CD4-positive, alpha-beta T cell treated with Interleukin-1 beta for 1 hour (primary cell): ENCODE measurements at places on chromosomes 11 and 22.

- no peak for DNase-seq
Observed at GRCh38 chr11:7050191-7050590, 29.9 kb downstream of the NLRP14 start.

DNA sequence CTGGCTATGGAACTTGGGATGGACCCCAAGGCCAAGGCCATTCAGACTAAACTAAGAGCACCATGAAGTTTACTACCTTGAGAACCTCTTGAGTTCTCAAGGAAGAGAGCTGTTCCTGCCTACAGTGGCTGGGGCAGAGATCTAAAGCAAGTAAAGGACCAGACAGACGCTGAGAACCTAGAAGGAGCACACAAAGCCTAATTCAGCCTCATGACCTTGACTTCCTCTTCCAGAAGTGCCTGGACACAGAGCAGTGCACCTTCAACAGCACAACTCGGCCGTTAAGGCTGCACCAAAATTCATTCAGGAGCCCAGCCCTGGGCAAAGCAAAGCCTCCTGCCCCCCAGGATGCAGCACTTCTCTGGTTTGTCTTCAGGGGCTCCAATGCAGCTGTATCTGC is 82.9 kb upstream of the AKIP1 start:
- no peak for DNase-seq

DNA sequence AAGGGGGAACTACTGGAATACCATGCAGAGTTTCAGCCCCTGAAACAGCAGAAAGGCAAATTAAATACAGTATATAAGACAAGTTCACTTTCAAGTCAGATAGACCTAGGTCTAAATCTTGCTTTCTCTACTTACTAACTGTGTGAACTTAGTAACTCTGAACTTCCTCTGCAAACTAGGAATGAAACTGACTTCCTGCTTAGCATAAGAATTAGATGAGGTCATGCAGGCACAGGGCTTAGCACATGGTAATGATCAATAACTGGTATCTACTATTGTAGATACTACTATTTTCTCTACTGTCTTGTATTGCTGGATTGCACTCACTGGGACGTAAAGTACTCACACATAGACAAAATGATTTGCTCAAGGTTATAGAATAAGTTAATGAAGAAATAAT is 51.5 kb upstream of the MTNR1B start:
- DNase-seq = no peak

- DNase-seq = peak; percentile 24
Observed at GRCh38 chr11:134045799-134046635, 22.9 kb upstream of the JAM3 start.

GRCh38 chr11:83125577-83125976 is 31.4 kb upstream of the PCF11 start:
- DNase-seq = no peak
